ENCODE measurements at places on chromosomes 6 and 20. TPM values are rescaled to one million over a fixed set of nuclear protein-coding genes. Genes with fewer than 3 reads are reported as not detected.

The NTSR1 gene
- total RNA-seq = not detected

GRCh38 chr6:148472171-148473105, 129.8 kb downstream of the SASH1 start:
- no peaks in the 10 kb centered on the region for H3K36me3 ChIP-seq
- H3K27me3 ChIP-seq = peaks cover 9% of the 10 kb centered on the region
- H3K27ac ChIP-seq = no peak overlapping the region
- H3K4me1 ChIP-seq = no peaks in the 10 kb centered on the region
- no peak overlapping the region for H3K4me3 ChIP-seq

DNA sequence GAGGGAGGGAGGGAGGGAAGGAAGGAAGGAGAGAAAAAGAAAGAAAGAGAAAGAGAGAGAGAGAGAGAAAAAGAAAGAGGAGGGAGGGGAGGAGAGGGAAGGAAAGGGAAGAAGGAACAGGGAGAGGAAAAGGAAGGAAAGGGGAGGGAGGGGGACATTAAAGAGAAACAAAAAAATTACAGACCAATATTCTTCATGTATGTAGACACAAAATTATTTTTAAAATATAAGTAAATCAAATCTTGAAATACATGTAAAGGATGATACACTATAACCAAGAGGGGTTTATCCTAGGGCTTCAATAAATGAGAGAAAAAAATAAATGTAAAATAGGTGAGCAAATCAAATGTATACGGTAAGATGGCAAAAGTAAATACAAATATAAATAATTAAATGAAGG, 71.2 kb upstream of the TMEM244 start:
- peaks cover 2% of the 10 kb centered on the region for H3K4me1 ChIP-seq
- H3K36me3 ChIP-seq = no peaks in the 10 kb centered on the region
- no peak overlapping the region for H3K4me3 ChIP-seq
- no peak for DNase-seq
- no peaks in the 10 kb centered on the region for H3K27me3 ChIP-seq

GRCh38 chr6:160494576-160494975, 146.4 kb downstream of the SLC22A3 start:
- no peaks in the 10 kb centered on the region for H3K4me1 ChIP-seq
- H3K27me3 ChIP-seq = no peaks in the 10 kb centered on the region
- H3K36me3 ChIP-seq = peaks cover 13% of the 10 kb centered on the region

GRCh38 chr6:53598265-53598907, 53.5 kb upstream of the GCLC start:
- H3K36me3 ChIP-seq = no peaks in the 10 kb centered on the region
- DNase-seq = no peak
- no peak overlapping the region for H3K27ac ChIP-seq
